IMR-90 (cell line): ENCODE measurements at places on chromosomes 2 and 18.

GRCh38 chr2:24903161-24904103, 16.6 kb downstream of the ADCY3 start:
- peaks cover 6% of the 10 kb centered on the region for H3K36me3 ChIP-seq
- H3K4me3 ChIP-seq = no peak overlapping the region
- DNase-seq = no peak
- H3K27ac ChIP-seq = no peak overlapping the region

GRCh38 chr2:69525261-69525660, 88.0 kb upstream of the NFU1 start:
- H3K27ac ChIP-seq = no peak overlapping the region
- H3K27me3 ChIP-seq = no peaks in the 10 kb centered on the region
- H3K36me3 ChIP-seq = peaks cover 44% of the 10 kb centered on the region
- no peak overlapping the region for H3K4me3 ChIP-seq
- DNase-seq = peak; percentile 71

DNA sequence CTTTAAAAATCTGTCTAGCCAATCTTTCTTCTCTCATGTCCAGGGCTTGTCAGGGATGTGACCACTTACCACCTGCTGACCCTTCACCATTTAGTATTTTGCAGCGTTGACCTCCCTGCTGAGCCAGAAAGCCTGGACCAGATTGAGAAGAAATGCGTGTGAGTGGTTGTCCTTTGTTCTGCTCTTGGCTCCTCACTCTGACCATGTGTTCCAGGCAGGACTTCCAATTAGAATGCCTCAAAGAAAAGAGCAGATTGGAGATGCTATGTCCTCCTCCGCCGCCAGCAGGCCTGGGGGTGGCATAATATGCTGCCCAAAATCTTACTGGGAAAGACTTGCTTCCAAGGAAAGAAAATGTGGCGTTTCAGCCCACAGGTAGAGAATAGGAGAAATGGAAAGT, 894.1 kb downstream of the SLC4A3 start:
- H3K4me1 ChIP-seq = no peaks in the 10 kb centered on the region
- no peak for DNase-seq

DNA sequence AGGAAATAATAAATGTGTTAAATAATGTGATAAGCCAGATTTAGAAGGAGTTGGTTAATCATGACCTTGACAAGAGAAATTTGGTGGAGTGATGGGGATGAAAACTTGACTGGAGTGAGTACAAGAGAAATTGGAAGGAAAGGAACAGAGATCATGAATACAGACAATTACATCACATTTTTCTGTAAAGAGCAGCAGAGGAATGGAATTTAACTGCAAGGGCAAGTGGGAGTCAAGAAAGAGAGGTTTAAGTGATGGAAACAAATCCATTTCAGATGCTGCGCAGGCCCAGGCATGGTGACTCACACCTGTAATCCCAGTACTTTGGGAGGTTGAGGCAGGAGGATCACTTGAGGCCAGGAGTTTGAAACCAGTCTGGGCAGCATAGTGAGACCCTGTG, 46.7 kb downstream of the ICA1L start:
- no peaks in the 10 kb centered on the region for H3K27me3 ChIP-seq
- H3K4me1 ChIP-seq = 0 out of 2 replicates have a peak, but pooled peaks cover 2% of the 10 kb centered on the region
- H3K27ac ChIP-seq = no peak overlapping the region
- H3K36me3 ChIP-seq = no peaks in the 10 kb centered on the region
- DNase-seq = peak; percentile 38
- H3K4me3 ChIP-seq = no peak overlapping the region
